ENCODE measurements at places on chromosomes 4 and X. TPM values are rescaled to one million over a fixed set of nuclear protein-coding genes. Genes with fewer than 3 reads are reported as not detected.

Gene CYSLTR1
- not detected for total RNA-seq

Gene PIM2
- total RNA-seq = 12.5 TPM

Gene CXCL8
- total RNA-seq = not detected

Gene ACE2
- total RNA-seq = not detected

Gene AFAP1
- 25.4 TPM for total RNA-seq

Gene NAT8L
- total RNA-seq = 18.8 TPM

Gene CCDC110
- total RNA-seq = 0.14 TPM

Gene UGT2B17
- not detected for total RNA-seq

Gene FAM241A
- 0.09 TPM for total RNA-seq

Gene CFI
- total RNA-seq = not detected

Gene TKTL1
- 0.91 TPM for total RNA-seq

Gene NAP1L2
- total RNA-seq = 7.2 TPM

GRCh38 chr4:118842055-118842454, 6.1 kb upstream of the SEC24D start:
- no peak for DNase-seq
- no peaks in the 10 kb centered on the region for H3K4me1 ChIP-seq
- no peak overlapping the region for H3K27ac ChIP-seq
- H3K36me3 ChIP-seq = no peaks in the 10 kb centered on the region
- H3K4me3 ChIP-seq = no peak overlapping the region
- H3K27me3 ChIP-seq = peaks cover 3% of the 10 kb centered on the region

DNA sequence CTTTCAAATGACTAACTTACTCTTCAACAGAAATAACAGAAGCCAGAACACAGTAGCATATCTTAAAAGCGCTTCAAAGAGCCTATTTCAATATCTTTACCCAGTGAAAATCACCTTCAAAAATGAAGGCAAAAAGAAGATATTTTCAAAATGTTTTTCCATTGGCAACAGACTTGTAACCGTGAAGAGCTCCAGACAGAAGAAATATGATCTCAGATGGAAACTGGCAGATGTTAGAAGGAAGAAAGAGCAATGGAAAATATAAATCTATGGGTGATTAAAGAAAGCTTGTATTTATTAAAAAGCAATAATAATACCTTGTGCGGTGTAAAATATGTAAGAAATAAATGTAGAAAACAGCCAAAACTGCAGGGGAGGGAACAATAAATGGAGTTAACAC, 35.7 kb downstream of the PRKG2 start:
- H3K27ac ChIP-seq = no peak overlapping the region
- DNase-seq = no peak
- H3K4me1 ChIP-seq = no peaks in the 10 kb centered on the region
- H3K4me3 ChIP-seq = no peak overlapping the region

GRCh38 chrX:133943507-133943906, 41.9 kb downstream of the GPC3 start:
- H3K27ac ChIP-seq = no peak overlapping the region
- DNase-seq = no peak
- H3K36me3 ChIP-seq = no peaks in the 10 kb centered on the region
- H3K27me3 ChIP-seq = no peaks in the 10 kb centered on the region
- H3K4me3 ChIP-seq = no peak overlapping the region

DNA sequence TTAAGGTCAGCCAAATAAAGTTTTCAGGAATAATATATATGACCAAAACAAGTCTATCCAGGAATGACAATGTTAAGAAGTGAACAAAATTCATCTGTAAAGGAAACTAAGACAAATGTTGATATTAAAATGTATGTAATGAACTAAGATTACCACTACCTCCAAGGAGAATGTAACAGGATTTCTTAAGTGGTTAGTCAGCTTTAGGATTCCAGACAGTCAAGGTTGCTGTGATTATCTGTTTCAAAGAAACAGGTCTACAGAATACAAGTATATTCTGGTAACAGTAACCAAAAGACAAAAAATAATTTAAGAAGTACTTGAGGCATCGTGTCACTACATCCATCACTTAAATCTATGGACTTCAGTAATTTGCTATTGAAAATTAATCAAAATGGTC, 172.8 kb downstream of the SCFD2 start:
- H3K36me3 ChIP-seq = no peaks in the 10 kb centered on the region
- no peaks in the 10 kb centered on the region for H3K27me3 ChIP-seq
- H3K27ac ChIP-seq = no peak overlapping the region
- DNase-seq = no peak
- peaks cover 13% of the 10 kb centered on the region for H3K4me1 ChIP-seq

DNA sequence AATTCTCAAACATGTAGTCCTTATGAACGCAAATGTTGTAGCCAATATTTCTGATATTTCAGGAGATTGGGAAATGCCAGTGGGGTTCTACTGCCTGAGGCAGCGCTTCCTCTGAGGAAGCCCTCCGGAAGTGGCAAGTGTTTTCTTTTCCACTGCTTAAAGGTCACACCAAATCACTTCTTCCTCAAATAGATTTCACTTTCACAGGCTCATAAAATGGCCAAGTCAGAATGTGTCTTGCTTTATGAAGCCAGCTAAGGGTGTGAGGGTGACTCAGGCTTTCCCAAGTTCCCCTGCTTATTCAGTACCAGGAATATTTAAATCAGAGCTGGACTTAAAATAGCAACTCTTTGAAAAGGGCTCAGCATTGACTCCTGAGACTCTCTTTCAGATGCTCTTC, 514.2 kb upstream of the DIPK2B start:
- no peaks in the 10 kb centered on the region for H3K27me3 ChIP-seq
- no peaks in the 10 kb centered on the region for H3K36me3 ChIP-seq
- DNase-seq = no peak
- H3K4me1 ChIP-seq = peaks cover 15% of the 10 kb centered on the region
- H3K4me3 ChIP-seq = no peak overlapping the region

DNA sequence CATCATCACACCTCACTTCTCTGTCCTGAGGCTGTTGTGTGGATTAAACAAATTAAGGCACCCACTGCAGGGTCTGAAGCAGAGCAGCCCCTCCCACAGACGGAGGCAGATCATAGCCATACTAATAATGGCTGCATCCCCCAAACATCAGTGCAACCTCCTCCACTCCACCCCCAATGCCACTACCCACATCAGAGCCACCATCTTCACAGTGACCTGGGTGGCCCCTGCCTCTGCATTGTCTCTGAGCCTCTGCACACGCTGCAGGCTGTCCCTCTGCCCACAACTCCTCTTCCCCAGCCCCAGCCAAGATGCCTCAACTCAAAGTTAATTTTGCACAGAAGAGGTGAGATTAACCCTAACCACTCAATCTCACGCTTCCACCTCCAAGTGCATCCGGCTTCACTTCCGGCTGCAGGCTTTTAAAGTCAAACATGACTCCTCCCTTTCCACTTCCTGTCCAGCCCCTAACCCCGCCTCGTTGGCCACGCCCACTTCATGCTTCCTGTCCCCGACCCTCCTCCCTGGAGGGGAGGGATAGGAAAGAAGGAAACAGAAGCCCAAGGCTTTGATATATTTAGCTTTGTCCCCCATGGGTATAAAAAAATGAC, 22.7 kb downstream of the JAKMIP1 start:
- no peak for DNase-seq
- no peaks in the 10 kb centered on the region for H3K4me1 ChIP-seq
- H3K36me3 ChIP-seq = no peaks in the 10 kb centered on the region
- H3K27ac ChIP-seq = no peak overlapping the region
- H3K27me3 ChIP-seq = peaks cover 15% of the 10 kb centered on the region

DNA sequence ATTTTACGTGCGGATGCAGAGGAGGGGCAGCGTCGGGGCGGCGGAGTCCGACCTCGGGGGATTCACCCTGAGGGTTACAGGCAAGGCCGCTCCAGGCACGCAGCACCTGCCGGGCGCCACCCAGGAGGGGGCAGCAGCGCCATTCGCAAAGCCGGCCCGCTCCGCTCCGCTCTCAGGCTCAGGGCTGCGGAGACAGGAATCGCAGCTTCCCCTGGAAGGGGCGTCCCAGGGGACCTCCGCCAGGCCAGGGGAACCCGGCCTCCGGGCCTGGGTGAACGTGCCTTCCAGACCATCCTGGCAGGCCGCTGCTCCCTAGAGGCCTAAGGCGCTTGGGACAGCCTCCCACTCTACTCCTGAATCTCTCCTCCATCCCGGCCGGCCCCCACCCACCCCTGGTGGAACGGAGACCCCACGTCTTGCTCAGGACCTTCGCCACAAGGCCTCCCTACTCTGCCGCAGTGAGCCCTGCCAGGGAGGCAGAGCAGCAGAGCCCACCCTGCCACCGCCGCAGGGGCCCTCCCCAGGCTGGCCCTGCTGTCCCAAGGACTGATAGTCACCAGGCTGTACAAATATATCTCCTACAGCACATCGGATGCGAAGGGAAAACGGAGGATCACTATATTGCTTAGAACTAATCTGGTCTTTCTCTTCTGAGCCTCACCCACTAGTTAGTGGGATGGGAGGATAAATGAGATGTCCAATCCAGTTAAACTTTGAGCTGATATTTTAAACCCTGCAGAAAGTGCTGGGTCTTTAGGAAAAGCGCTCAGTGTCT, 115.0 kb downstream of the SMIM20 start:
- H3K4me3 ChIP-seq = no peak overlapping the region
- H3K4me1 ChIP-seq = peaks cover 30% of the 10 kb centered on the region

GRCh38 chrX:153776120-153776599, 4.7 kb upstream of the SRPK3 start:
- H3K36me3 ChIP-seq = no peaks in the 10 kb centered on the region
- no peaks in the 10 kb centered on the region for H3K27me3 ChIP-seq
- no peak overlapping the region for H3K4me3 ChIP-seq
- no peak for DNase-seq
- peaks cover 8% of the 10 kb centered on the region for H3K4me1 ChIP-seq
- no peak overlapping the region for H3K27ac ChIP-seq

- DNase-seq = no peak
- no peaks in the 10 kb centered on the region for H3K4me1 ChIP-seq
- H3K36me3 ChIP-seq = no peaks in the 10 kb centered on the region
- H3K4me3 ChIP-seq = no peak overlapping the region
These were observed 74.0 kb downstream of the AFF2 start for GRCh38 chrX:148574237-148574973.

DNA sequence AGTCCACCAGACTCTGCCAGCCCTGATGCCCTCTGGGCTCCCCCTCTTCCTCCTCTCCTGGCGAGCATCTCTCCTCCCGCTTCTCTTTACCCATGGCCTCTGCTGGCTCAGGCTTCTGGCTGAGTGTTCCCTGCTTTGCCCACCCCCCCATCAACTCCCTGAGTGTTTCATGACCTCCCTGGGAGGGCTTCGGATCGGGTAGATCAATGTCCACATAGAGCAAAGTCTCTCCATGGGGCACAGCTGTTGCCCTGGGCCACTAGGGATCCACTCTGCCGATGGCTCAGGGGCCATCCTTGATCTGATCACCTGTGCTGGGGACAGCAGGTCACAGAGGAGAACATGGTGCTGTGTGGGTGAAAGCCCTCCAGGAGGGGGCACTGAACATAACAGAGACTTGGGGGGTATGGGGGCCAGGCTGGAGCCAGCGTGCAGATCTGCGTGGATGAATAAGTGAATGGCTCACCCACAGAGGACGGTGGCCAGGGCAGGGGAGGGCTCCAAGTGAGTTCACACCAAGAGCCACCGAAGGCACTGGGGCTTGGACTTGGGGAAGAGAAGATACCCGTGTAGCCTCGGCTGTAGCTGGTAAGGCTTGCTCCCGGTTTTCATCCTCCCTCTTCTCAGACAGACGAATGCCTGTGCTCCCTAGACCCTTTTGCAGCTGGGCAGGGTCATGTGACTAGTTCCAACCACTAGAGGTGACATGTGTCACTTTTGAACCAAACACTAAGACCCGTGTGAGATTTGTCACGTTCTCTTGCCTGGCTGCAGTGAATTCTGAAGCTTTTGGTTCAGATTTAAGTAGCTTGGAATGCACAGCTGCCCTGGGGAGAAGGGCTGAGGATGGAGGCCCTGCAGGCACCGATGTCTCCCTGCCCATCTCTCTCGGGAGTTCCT, 23.2 kb upstream of the AFAP1 start:
- no peak overlapping the region for H3K4me3 ChIP-seq
- H3K27ac ChIP-seq = no peak overlapping the region
- H3K36me3 ChIP-seq = no peaks in the 10 kb centered on the region
- H3K4me1 ChIP-seq = peaks cover 40% of the 10 kb centered on the region
- no peaks in the 10 kb centered on the region for H3K27me3 ChIP-seq
- DNase-seq = no peak

DNA sequence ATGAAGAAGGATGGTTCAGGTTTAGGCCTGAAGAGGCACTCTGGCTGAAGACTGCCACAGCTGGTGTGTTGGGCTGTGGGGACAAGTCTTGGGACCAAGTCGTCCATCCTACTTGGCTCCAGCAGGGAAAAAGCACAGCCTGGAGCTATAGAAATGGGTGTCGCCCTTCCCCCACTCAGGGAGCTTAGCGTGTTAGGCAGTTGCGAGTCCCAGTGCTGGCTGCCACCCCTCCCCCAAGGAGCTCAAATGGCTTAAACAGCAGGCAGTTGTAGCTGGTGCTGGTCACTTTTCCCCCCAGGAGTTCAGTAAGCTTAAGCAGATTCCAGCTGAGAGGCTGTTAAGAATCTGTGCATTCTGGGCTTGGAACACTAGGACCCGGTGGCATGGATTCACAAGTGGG, 319.5 kb upstream of the POF1B start:
- H3K4me3 ChIP-seq = no peak overlapping the region
- no peak for DNase-seq
- no peak overlapping the region for H3K27ac ChIP-seq
- H3K27me3 ChIP-seq = no peaks in the 10 kb centered on the region
- no peaks in the 10 kb centered on the region for H3K4me1 ChIP-seq

DNA sequence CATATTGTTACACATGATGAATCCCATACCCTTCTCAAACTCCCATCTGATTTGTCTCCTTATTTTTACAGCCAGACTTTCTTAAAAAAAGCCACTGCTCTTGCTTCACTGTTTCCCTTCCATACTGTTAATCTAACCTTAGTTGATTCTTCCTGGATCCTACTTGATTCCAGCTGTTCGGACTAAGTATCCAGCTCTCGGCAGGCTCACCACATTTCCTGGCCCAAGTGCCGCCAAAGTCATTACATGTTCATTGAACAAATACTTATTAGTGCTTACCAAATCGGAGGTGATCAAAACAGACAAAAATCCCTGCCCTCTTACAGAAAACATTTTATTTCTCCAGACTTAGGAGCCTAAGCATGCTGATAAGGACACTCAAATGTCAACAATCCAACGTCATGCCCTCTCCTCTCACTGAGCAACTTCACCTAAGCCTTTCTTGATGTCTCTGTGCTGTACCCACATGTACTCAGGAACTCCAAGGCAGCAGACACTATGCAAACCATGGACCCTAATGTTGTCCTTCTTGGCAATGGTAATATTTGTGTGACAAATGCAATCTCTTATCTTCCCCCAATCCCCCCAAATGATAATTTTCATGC, 45.1 kb upstream of the C1QTNF7 start:
- no peaks in the 10 kb centered on the region for H3K4me1 ChIP-seq
- no peak overlapping the region for H3K27ac ChIP-seq
- H3K36me3 ChIP-seq = no peaks in the 10 kb centered on the region
- DNase-seq = no peak
- no peaks in the 10 kb centered on the region for H3K27me3 ChIP-seq

DNA sequence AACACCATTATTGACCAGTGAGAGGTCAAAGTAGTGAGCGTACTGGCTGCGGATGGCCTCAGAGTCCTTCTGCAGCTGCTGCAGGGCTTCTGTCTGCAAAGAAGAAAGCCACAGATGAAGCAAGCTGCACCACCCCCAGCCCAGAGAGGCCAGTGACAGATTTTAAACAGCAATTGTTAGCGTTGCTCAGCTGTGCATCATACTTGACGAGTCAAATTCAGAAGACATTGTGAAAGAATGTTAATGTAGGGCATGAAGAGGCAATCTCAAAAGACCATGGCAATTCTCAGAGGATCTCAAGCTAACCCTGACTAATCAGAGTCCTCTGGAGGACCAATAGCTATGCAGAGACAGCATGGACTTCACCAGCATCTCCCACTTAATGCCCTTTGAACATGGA, 16.6 kb downstream of the DKC1 start:
- peaks cover 26% of the 10 kb centered on the region for H3K36me3 ChIP-seq
- H3K4me3 ChIP-seq = no peak overlapping the region
- no peak overlapping the region for H3K27ac ChIP-seq
- H3K27me3 ChIP-seq = peaks cover 9% of the 10 kb centered on the region
- no peak for DNase-seq

Measured in neural crest cell (in vitro differentiated cells).